Cardiac septum (tissue), 1 donor: ENCODE measurements at places on chromosomes 3 and 15. TPM values are rescaled to one million over a fixed set of nuclear protein-coding genes. Genes with fewer than 3 reads are reported as not detected.

The CCR4 gene
- not detected for total RNA-seq

The IVD gene
- 106 TPM for total RNA-seq

The RUVBL1 gene
- total RNA-seq: 19.7 TPM

The CCDC191 gene
- 1.2 TPM for total RNA-seq

The PCYT1A gene
- total RNA-seq: 116 TPM

The CCDC54 gene
- not detected for total RNA-seq

The ZDHHC23 gene
- total RNA-seq: 2.9 TPM

The DYNLT2B gene
- 5.0 TPM for total RNA-seq

The INTS14 gene
- 14.9 TPM for total RNA-seq

The MKRN2OS gene
- 0.48 TPM for total RNA-seq

The ALDH1A2 gene
- 22.9 TPM for total RNA-seq

The GPR160 gene
- 0.78 TPM for total RNA-seq

The ZMYND10 gene
- 0.35 TPM for total RNA-seq

The PSMA4 gene
- 105 TPM for total RNA-seq

The LRTM1 gene
- total RNA-seq: not detected

The PLA2G4D gene
- total RNA-seq: not detected

The MINAR1 gene
- total RNA-seq: 0.19 TPM

The PLA1A gene
- 2.0 TPM for total RNA-seq

The CELSR3 gene
- total RNA-seq: 0.22 TPM

The HIGD2B gene
- total RNA-seq: not detected

The CFAP100 gene
- total RNA-seq: not detected

The STOML1 gene
- 32.1 TPM for total RNA-seq

The UBP1 gene
- 46.9 TPM for total RNA-seq

The IL20RB gene
- total RNA-seq: 0.70 TPM

The HYAL1 gene
- total RNA-seq: 51.6 TPM

The TTLL13 gene
- 0.16 TPM for total RNA-seq

The CFAP91 gene
- total RNA-seq: 0.57 TPM

The MME gene
- 3.6 TPM for total RNA-seq

The MYZAP gene
- 658 TPM for total RNA-seq

The TMEM108 gene
- 1.3 TPM for total RNA-seq

The C3orf18 gene
- 35.7 TPM for total RNA-seq

The PSMD2 gene
- 217 TPM for total RNA-seq

The ZNF385D gene
- 12.5 TPM for total RNA-seq
